NCI-H510A (cell line): ENCODE measurements at places on chromosomes 7 and 10.

- no peak for DNase-seq
These were observed 169.2 kb upstream of the SEMA3A start for GRCh38 chr7:84363741-84364140.

DNA sequence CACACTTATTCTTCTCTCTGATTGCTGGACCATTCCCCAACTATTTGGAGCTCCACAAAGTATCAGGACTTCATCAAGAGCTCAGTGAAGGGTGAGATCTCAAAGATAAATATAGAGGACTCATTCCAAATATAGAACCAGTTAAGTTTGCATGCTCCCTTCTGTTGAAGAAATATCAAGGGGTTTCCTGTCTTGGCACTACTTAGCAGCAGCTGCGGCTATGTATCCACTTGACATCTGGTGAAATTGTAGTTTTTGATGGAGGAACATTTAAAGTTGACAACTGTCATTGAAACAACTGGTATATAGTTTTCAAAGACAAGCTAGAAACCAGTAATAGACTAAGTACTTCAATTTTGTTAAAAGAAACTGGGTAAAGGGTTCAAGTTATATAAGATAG lies 1.0 kb upstream of the SPAG6 start:
- no peak for DNase-seq

- DNase-seq = no peak
These were observed 70.2 kb upstream of the OSBPL3 start for GRCh38 chr7:25050223-25050622.

- DNase-seq = no peak
These were observed 107.1 kb downstream of the INPP5A start for GRCh38 chr10:132644527-132645246.

DNA sequence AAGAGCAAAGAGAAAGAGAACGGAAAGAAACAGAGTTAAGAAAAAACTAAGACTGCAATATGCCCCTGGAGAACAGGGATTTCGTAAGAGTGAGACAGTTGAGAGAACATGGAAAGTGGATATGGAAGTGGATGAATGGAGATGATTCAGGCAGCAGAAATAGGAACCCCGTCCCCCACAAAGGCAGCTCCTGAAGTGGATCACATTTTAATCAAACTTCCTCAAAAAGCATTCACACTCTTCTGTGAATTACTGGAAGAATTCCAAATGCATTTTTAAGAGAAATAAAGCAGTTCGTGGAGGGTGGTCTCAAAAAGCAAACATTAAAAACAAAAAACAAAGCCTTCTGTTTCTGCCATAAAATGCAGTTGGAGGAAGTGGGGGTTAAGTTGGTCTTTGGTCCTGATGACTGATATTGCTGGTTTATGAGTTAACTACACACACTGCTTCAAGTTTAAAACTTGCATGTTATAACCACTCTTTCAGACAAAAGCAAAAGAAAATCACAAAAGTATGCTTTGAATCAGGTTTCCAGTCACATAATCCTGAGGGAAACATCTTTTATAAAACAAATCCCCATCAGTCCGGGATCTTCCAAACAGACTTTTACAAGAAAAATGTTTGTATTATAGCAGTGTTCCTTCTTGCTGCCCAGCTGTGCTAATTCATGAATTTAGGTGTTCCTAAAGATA lies 214.3 kb downstream of the FANK1 start:
- DNase-seq = no peak

DNA sequence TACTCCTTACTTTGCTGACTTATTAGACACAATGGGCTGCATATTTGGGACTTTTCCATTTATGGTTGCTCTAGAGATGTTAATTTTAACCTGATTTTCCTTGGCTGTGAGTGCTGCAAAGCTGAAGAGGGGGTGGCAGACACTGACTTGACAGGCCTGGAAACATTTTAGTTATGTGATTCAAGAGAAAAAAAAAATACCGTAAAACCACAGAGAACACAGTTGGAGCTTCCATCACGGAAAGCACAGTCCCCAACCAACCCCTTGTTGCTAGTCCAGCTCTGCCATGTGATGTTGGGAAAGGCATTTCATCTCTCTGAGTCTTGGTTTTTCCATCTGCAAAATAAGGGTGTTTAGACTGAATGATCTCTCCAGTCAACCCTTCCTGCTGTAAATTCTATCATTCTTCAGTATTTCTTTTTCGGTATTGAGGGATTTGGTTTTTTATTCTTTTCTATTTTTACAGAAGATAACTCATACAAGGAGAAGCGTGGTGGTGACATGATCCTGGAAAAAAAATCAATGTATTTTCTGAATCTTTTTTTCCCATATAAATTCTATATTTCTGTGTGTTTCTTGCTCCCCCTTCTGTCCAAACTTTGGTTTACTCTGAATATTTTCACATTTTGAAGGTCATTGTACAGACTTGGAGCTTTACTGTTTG lies 246.1 kb downstream of the REEP3 start:
- DNase-seq = no peak

- no peak for DNase-seq
These were observed 7.8 kb upstream of the DPYSL4 start for GRCh38 chr10:132178672-132179545.

DNA sequence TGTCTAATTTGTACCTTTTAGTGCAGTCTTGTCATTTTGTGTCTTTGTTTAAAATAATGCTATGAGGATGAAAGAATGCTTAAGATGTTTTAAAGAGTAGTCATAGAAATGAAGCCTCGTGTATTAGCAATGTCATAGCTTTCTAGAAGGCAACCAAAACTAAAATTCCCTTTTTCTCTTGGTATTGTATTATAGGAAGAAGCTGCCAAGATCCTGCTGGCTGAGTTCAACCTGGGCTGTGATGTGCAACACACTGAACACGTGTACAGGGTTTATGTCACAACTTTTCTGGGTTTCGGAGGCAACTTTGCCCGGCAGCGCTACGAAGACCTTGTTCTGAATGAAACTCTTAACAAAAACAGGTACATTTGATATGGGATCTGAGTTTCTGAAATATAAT lies 36.2 kb downstream of the COX15 start:
- no peak for DNase-seq

- no peak for DNase-seq
These were observed 23.9 kb downstream of the RNF133 start for GRCh38 chr7:122675011-122675410.

- no peak for DNase-seq
These were observed 5.0 kb downstream of the TPK1 start for GRCh38 chr7:144830811-144831210.

DNA sequence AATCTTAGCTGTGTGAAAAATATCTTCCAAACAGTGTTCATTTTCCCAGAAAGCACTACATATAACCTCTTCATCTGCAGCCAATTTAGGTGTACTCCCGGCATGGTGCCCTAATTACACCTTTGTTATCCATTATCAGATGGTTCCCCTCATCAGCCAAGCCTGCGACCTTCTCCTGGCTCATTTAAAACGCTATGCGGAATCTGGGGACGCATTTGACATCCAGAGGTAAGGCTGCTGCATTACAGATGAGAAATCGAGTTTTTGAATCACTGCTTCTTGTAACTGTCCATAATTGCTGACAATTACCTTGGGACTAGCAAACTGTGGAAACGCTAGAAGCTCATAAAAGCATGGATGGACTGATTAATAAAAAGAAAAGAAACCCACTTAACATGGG lies 109.5 kb downstream of the PARP12 start:
- DNase-seq = no peak

DNA sequence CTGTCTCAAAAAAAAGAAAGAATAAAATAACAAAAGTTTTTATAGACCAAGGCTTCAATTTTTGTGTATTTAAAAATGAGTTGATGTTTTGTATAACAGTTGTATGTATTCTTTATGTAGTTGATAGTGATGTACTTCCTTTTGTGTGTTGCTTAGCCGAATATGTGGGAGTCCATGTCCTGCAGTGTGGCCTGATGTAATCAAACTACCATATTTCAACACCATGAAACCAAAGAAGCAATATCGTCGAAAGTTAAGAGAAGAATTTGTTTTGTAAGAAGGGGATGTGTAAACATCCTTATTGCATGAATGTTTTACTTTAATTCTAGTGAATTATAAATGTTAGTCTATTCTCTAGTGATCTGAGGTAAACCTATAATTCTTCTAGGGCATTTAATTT lies 56.6 kb downstream of the MPLKIP start:
- DNase-seq = no peak

DNA sequence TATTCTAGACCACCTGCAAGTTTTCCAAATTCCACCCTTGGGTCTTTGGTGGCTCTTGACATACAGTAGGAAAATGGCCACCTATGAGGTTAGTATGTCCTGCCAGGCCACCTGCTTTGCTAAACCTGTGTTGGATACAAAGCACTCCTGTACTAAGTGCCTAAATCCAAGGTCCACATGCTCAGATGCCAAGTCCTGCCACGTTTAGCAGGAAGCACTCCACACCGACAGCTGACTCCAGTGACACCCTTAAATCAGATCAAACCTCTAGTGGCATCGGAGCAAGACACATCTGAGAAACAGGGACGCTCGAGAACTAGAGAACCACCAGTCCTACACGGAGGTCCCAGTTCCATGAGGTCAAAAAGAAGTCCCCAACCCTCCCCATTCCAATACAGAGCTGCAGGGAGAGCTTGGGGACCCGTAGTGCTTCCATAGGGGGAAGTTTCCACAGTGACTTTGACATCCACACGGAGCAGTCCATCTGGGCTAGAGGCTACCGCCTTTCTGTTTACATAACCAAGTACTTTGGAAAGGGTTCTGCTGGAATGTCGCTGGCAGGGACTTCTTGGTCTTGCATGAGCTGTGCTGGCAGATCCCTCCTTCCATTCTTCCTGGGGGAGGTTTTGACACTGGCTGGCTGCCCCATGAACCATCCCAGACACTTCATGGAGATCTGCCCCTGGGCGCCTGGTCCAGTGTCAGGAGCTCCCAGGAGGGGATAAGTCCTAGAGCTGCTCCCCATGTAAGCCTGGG lies 290.6 kb downstream of the PRPF18 start:
- DNase-seq = no peak

GRCh38 chr7:92848851-92849250 lies 12.5 kb upstream of the CDK6 start:
- no peak for DNase-seq

DNA sequence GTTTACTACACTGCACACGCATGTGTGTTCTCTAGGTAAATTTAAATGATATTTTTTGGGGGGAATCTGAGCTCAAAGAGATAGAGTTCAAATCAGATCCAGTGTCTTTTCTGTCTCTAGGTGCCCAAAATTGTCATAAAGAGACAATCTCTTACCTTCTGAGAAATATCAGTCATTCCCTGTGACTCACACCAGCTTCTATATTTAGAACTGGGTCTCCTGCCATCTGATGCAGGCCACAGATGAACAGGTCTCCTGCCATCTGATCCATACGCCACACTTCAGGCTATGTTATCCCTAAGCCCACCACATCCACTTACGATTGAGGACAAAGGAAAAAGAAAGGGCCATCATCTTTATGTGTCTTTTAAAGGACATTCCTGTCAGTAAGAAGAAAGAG lies 136.3 kb upstream of the LAMB4 start:
- no peak for DNase-seq

- no peak for DNase-seq
These were observed 109.1 kb downstream of the ELAPOR2 start for GRCh38 chr7:86950360-86950759.

- no peak for DNase-seq
These were observed 179.2 kb downstream of the RELN start for GRCh38 chr7:103810112-103810744.

DNA sequence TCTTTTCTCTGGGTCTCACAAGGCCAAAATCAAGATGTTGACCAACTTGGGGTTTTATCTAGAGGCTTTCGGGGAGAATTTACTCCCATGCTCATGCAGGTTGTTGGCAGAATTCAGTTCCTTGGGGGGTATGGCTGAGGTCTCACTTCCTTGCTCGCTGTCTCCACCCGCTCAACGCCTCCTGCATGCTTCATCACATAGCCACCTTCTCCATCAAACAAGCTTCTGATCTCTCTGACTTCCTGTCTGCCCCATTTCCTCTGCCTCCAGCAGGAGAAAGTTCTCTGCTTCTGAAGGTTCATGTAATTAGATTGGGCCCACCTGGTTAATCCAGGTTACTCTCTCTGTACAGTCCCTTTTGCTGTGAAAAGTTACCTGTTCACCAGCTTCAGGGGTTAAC lies 179.1 kb upstream of the FZD1 start:
- DNase-seq = no peak

- DNase-seq = no peak
These were observed 117.8 kb downstream of the WDR37 start for GRCh38 chr10:1174022-1174421.

- no peak for DNase-seq
These were observed 349.8 kb downstream of the NXPH1 start for GRCh38 chr7:8783229-8783628.

GRCh38 chr7:132321387-132321786 lies 254.9 kb downstream of the PLXNA4 start:
- DNase-seq = no peak

GRCh38 chr10:100318207-100318606 lies 11.8 kb downstream of the PKD2L1 start:
- DNase-seq = no peak

GRCh38 chr10:109914966-109915365 lies 8.3 kb downstream of the XPNPEP1 start:
- DNase-seq = no peak

DNA sequence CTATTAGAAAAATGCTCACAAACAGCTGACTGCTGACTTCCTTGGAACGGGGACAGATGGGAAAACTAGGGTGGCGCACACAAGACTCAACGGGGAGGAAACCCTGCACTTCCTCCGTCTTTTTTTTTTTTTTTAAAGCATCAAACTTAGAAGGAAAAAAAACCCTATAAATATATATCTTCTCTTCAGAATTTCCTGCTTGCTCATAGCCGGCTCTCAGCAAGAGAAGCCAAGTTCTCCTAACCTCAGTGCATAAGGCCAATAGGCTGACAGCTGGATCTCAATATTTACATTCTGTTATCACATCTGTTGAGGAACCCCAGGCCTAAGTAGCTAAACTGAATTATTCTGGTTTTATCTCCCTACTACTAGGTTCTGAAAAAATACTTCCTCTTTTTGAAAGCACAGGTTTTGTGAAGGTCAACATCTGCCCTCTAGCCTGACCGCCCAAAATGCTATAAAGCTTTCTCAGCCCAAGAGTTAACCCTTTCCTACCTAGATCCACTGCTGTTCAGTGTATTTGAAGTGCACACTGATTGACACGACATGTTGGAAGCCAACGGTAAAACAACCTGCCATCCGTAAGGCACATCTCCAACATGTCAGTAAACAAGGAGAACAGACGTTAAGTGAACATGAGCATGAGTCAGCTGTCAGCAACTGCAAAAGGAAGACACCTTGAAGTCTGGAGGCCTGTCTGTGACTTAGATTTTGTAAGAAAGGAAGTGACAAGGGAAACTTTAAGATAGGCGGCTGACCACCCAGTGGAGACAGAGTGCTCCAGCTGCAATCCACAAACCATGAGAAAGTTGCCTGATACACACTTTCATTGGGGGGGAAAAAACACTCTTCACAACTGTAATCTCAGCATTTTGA lies 83.8 kb downstream of the EBLN1 start:
- no peak for DNase-seq

DNA sequence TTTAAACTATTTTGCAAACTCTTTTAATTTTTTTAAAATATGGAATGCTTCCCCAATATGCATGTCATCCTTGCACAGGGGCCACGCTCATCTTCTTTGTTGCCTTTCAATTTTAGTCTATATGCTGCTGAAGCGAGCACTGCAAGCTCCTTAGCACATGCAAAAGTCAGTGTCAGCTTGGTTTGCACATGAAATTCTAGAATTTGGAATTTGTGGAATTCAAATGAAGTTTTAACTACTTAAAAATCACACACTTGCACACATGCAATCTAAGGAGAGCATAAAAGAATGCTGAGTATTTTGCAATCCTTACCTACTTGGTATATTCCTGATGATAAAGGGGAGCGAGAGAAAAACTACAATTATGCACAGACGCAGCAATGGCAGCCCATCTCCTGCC lies 78.3 kb upstream of the ATP6V0A4 start:
- DNase-seq = no peak
